ENCODE measurements at places on chromosomes 16 and 17.
A peak's percentile ranks its signal among the peaks of the same experiment; 100 is the strongest.

- no peak for DNase-seq
Observed at GRCh38 chr16:80273635-80274538, 266.9 kb upstream of the DYNLRB2 start.

DNA sequence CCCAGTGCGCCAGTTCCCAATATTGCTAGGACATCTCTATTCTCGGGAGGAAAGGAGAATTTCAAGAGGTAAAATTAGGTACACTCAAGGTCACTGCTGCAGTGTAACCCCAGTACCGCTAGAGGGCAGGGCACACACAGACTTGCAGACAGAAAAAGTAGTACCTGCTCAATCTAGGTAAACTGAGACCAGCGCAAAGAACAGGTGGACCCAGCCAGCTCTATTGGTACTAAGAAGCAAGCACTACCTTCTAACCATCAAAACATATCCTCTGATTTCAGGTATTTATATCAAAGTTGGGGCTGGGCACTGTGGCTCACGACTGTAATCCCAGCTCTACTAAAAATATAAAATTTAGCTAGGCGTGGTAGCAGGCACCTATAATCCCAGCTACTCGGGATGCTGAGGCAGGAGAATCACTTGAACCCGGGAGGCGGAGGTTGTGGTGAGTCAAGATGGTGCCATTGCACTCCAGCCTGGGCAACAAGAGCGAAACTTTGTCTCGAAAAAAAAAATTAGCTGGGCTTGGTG lies 3.6 kb upstream of the WDR81 start:
- peak; percentile 76 for DNase-seq

- peak; percentile 81 for DNase-seq
Observed at GRCh38 chr17:3961564-3962047, 2.6 kb downstream of the ATP2A3 start.

- DNase-seq, result no peak
Observed at GRCh38 chr17:44976206-44976605, 8.1 kb upstream of the C1QL1 start.

GRCh38 chr16:85363881-85364280 lies 249.2 kb upstream of the GSE1 start:
- no peak for DNase-seq

GRCh38 chr17:64345689-64346376 lies 44.8 kb downstream of the PECAM1 start:
- no peak for DNase-seq

DNA sequence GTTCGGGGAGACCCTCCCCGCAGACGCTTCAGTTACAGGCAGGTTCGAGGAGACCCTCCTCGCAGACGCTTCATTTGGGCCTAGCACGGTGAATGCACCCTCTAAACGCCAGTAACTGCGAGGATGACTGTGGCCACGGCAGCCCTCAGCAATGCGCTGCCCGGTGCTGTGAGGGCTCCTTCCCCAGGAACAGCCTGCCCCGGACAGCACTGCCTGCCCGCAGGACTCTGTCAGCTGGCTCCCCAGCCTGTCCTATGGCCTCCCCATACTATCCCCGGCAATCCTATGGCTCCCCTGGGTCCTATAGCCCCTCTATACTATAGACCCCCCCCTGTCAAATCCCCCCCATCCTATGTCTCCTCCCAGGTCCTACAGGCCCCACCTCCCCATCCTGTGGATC lies 238.9 kb downstream of the RBFOX3 start:
- no peak for DNase-seq

DNA sequence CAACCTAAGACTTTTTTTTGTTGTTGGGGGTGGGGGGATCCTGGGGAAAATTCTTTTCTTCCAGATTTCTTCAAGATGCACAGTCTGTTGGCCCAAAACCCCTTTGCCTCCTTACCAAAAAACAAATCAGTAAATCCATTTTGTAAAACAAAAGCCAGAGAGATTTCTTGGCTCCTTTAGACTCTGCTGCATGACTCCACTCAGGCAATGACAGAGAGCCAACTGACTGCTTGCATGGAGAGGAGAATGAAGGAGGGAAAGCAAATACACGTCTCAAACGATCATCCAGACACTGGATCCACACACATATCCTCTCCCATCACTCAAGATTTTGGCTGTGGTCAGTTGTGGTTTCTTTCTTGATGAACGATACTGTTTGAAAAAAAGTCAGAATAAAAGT lies 13.8 kb downstream of the COPRS start:
- DNase-seq, result no peak

GRCh38 chr16:70646260-70647241 lies at the start of gene IL34:
Gene IL34 (plus strand): TSS chr16:70646559. CDS start chr16:70646948, 389 bp downstream.
- DNase-seq, result no peak

- peak; percentile 56 for DNase-seq
Observed at GRCh38 chr17:55238931-55239297, 25.8 kb upstream of the HLF start.

DNA sequence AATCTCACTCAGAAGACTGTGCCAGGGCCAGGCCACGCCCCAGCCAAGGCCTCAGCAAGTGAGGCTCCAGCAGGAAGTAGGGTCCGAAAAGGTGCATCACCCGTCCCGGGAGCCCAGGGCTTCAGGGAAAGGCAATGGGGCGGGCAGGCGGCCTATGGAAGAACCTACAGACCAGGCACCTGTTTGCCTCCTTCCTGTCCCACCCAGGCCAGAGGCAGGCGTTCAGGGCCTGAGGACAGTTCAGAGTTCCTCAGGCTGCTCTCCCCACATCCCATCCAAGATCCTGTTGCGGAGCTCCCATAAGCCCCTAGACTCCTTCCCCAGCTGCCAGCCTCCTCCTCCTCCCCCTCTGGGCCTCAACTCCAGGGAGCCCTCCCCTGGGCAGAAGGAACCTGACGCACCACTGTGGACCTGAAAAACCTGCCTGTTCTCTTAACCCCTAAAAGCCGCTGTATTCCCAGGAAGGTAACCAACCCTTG lies 2.3 kb downstream of the CLUH start:
- DNase-seq, result peak; percentile 58

- DNase-seq, result no peak
Observed at GRCh38 chr17:8749616-8750015, 5.0 kb upstream of the CCDC42 start.

- DNase-seq, result peak; percentile 19
Observed at GRCh38 chr17:31136319-31136718, 41.5 kb downstream of the NF1 start.

DNA sequence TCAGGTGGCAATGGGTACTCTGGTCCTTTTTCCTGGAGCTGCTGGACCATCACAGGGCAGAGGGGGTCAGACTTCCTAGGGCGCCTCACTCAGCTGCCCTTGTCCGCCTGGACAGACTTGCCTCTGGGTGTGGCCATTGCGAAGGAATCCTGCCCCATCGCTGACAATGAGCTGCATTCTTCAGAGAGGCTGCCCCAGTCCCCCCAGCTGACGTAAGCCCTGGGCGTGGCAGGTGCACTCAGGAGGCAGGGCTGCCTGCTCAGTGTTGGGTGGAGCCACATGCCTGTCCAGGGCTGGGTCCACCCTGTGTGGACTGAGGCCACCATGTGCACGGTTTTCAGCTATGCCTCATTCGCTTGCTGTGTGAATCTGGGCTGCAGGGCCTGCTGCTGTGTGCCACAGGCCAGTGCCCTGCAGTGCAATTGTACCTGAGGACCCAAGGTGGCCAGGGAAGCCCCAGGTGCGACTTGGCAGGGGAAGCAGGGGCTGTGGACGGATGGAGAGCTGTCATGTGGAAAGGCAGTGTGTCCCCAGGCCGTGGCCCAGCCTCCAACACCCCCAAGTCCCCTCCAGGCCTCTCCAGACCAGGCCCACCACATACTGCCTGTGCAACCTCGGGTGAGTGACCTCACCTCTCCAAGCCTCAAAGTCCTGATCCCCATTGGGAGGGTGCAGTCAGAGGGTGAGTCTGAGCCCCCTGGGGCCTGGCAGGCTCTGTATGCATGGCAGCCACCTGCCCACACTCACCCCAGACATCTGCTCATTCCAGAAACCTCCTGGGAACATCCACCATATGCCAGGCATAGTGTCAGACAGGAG lies 14.0 kb upstream of the MPRIP start:
- DNase-seq, result no peak

DNA sequence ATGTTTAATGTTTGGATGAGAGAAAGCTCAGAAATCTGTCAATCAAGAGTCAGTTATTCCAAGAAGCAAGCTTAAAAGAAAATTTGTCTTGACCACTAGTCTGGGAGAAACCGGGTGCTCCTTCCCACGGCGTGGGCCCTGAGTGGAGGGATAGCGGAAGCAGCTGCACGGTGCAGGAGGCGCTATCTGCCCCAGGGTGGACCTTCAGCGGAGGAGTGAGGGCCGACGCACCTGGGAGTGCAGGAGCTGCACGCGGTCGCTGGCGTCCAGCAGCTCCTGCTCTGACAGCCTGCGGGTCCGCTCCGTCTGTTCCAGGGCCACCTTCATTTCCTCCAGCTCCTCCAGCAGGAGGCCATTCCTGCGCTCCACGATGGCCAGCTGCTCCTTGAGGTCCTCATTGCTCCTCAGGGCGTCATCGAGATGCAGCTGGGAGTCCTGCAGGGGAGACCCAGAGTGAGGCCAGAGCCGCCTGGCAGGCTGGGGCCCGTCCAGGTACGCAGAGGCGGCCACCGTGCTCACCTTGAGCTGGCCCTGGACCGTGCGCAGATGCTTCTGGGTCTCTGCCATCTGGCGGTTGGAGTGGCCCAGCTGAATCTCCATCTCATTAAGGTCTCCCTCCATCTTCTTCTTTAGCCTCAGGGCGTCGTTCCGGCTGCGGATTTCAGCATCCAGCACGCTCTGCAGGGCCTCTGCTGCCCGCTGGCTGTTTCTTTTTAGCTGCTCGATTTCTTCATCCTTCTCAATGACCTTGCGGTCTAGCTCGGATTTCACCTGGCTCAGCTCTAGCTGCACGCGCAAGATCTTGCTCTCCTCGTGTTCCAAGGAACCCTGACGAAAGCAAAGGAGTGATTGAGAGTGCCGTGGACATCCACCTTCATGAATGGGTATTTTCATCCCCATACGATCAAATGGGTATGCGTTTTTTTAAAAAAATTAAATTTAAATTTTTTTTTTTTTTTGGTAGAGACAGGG lies 63.5 kb downstream of the MYH13 start:
- DNase-seq, result no peak

GRCh38 chr16:11675561-11676511 lies 7.6 kb downstream of the SNN start:
- DNase-seq, result no peak

GRCh38 chr16:951660-952301 lies 19.0 kb downstream of the LMF1 start:
- DNase-seq, result no peak

DNA sequence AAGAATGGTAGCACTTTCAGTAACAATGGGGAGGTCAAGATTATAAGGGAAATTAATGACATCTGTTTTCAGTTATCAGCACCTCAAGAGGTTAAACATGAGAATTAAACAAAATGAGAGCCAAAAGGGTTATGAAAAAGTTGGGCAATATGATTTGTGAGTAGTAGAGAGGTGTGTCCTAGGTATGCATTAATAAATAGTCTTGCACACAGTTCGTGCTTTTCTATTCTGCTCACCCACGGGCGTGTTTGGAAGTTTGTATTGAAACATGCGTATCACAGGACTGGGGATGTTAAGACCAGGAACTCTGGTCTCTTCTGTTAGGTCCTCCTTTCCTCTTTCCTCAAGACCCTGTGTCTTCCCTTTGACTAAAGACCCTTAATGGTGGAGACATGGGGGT lies 6.0 kb downstream of the BPTF start:
- no peak for DNase-seq

DNA sequence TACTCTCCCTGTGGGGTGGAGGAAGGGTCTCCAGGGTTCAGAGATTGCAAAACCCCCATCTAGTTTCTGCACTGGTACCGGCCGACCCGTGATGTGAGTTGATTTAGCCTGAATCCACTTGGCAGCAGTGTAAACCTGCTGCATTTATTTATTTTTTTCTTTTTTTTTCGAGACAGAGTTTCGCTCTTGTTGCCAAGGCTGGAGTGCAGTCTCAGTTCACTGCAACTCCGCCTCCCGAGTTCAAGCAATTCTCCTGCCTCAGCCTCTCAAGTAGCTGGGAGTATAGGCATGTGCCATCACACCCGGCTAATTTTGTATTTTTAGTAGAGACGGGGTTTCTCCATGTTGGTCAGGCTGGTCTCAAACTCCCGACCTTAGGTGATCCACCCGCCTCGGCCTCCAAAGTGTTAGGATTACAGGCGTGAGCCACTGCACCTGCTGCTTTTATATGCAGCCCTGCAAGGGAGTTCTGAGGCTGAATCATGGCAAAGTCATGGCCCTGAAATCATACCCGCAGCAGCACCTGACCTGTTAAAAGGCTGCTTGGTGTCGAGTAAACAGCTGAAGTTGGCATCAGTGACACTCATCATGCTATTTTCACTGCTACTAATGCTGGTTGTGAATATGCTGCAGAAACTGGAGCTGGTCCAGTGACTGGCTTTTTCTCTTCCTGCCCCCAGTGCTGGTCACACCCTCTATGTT lies 21.4 kb downstream of the DEXI start:
- no peak for DNase-seq

- DNase-seq, result no peak
Observed at GRCh38 chr17:43560461-43561427, 14.6 kb upstream of the ETV4 start.

- DNase-seq, result peak; percentile 46
Observed at GRCh38 chr17:47703191-47703591, 9.2 kb downstream of the TBKBP1 start.

GRCh38 chr16:85974428-85975375 lies 75.7 kb downstream of the IRF8 start:
- DNase-seq, result no peak

GRCh38 chr17:32396343-32396742 lies 46.4 kb downstream of the ZNF207 start:
- no peak for DNase-seq

GRCh38 chr17:37608351-37609169 lies 658 bp downstream of the SYNRG start:
- peak; percentile 68 for DNase-seq

DNA sequence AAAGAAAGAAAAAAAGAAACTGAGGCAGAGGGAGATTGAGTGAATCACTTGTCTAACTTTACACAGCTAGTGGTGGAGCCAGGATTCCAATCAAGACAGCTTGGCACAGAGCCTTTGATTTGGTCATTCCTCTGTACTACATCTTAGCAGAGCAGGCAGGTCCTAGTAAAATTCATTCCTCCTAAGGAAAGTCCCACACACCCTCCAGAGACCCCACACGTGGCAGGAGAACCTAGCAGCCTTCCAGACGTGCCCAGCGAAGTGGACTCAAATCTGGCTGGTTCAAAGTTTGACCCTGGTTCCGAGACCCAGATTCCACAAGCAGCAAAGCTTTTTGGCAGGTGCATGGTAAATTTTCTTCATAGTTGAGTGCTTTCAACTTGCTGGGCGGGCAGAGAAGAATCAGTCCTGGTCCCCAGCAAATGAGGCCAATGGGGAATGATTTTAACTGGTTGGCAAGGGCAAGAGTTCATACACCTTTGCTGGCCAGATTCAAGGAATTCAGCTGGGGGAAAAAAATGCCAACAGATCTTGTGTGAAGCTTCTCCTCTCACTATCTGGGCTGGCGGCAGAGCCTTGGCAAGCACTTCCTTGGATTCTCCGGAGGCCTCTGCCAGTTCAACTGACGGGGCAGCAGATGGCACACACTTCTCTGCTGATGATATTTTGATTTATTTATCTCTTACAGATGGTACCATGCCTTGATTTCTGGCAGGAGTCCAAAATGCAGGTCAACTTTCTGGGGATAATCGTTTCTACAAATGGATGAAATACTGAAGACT lies 82.4 kb downstream of the GSG1L start:
- DNase-seq, result no peak

Measured in hematopoietic multipotent progenitor cell treated with erythropoietin and hydrocortisone succinate and interleukin-3 and kit ligand, for 4 days (in vitro differentiated cells).